NCI-H460 (cell line): ENCODE measurements at places on chromosomes 5 and 9. TPM values are rescaled to one million over a fixed set of nuclear protein-coding genes. Genes with fewer than 3 reads are reported as not detected.

DNA sequence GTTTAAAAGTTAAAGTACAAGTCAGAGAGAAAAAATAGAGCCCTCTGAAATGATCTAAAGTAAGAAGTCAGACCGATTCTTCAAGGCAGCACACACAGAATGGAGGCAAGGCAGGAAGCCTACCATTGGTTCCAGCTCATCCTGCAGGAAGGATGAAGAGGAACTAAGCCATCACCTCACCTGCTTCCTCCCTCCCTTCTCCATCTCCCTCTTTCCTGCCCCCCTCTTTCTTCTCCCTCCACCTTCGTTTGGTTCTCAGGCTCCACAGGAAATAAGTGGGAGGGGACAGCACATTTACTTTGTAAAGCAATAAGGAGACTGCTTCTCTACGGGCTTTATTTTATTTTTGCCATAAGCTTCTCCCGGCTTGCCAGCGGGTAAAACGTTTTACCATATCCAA, 213.4 kb downstream of the TRIM32 start:
- DNase-seq, result no peak

DNA sequence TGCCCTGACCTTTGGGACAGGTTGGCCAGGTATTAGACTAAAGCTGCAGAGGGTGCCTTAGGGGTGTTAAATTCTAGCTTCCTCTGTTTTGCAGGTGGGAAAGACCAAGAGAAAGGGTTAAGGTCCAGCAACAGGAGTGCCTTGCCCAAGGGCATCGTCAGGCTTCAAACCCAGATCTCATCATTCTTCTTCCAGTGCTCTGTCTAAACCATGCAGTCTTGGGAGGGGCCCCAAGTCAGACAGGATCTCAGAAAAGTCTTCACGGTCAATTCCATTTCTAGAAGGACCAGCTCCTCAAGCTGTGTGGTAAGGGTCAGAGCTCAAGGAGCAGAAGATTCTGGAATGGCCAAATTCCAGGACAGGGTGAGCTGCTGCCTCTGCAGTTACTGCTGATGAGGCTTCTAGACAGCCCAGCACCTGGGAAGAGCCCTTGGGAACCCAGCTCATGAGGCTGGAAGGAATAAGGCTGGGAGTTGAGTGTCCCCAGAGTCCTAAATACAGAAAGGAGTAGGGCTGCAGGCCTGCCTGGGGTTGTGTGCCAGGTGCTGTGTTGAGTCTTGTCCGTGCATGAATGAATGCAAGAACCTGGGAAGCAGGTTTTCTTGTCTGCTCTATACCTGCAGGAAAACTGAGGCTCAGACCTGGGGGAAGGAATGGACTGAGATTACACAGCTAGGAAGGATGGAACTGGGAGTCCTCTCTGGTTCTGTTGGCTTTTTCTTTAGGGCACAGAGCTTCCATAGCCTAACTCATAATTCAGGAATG, 69.3 kb downstream of the WWC1 start:
- DNase-seq, result no peak

Gene NTRK2
- total RNA-seq, result 0.06 and 0.12 TPM in 2 replicates

Gene DOCK8
- total RNA-seq, result 0.12 and 0.69 TPM in 2 replicates

DNA sequence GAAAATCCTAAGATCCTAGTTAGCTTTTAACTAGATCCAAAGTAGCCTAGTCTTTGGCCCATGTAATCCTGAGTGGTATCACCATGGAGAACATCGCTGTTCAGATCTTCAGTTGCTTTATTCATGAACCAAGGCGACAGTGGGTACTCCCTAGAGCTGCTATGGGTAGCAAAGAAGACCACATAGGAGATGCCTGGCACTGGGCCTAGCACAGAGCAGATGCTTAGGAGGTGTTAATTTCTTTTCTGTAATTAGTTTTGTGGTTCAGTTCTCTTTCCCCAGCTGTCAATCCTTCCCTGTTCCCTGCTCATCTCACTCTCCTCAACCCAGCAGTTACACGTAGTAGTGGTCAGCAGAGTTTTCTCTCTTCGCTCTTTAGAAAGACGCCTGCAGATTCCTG, 9.3 kb downstream of the CAST start:
- DNase-seq, result no peak

- DNase-seq, result no peak
Observed at GRCh38 chr9:14895806-14896205, 14.4 kb downstream of the FREM1 start.

DNA sequence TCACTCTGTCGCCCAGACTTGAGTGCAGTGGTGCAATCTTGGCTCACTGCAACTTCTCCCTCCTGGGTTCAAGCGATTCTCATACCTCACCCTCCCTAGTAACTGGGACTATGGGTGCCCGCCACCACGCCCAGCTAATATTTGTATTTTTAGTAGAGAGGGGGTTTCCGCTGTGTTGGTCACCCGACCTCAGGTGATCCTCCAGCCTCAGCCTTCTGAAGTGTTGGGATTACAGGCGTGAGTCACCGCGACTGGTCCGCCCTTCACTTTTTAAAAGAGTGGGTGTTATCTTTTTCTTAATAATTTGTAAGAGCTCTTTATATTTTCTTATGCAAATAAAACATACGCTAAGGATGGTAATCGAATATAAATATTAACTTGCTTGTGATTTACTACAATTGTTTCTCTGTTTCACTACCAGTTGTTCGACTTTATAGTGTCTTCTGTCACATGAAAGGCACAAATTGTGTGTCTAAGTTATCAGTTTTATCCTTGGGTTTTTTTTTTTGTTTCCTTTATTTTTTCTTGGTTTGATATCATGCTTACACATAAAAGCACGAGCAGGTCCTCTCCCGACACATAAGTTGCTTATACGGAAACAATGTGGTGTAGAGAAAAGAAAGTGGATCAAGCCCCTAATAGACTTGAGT, 1.9 kb upstream of the GPBP1 start:
- no peak for DNase-seq

- no peak for DNase-seq
Observed at GRCh38 chr9:4334410-4334813, 34.5 kb upstream of the GLIS3 start.

DNA sequence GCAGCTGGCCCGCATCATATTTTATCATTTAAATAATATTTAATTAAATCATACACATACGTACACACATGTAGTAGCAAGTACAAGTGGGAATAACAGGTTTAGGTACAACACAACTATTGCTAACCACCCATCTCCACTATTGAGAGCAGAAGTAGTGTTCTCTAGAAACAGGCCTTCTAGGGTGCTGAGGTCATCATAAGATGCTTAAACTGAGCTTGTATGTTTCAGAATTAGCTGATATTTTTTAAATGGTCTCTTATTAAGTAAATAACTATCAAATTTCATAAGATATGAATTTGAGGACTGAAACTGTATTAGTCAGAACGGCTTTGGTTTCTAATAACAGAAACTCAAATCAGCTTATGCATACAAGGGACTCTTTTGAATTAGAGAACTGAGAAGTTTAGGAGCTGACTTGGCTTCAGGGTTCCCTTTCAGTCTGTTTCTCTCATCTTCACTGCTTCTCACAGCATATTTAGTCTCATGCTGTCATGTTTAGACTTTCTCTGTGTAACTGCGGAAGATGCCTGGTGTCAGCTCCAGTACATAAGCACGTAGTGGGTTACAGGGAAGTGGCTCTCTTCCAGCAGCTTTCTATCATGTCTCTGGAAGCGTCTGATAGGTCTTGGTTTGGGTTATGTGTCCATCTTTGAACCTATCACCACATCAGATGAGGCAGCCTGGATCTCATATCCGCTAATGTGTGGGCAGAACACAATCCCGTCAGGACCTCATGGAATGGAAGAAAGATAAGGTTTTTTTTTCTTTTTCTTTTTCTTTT, 25.0 kb upstream of the OCLN start:
- DNase-seq, result no peak

DNA sequence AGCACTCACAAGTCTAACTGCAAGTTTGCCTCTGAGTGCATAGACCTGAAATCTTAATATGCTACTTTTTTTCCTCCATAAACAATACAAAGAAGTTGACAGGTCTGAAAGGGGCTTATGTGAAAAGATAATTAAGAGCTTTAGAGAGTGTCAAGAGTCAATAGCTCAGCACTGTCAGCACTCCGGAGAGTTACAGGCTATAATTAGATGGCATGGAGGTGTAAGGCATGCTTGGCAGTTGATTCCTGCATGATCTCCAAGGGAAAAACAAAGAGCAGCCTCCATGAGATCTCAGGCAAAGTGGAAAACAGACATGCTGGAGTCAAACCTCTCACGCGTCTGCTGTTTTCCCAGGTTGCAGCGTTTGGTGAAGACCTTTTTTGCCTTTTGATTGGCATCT, 468.7 kb downstream of the TLE4 start:
- DNase-seq, result no peak

Gene NSMF
- total RNA-seq, result 34.9 and 36.8 TPM in 2 replicates
